ENCODE measurements at places on chromosomes 6 and 20.

DNA sequence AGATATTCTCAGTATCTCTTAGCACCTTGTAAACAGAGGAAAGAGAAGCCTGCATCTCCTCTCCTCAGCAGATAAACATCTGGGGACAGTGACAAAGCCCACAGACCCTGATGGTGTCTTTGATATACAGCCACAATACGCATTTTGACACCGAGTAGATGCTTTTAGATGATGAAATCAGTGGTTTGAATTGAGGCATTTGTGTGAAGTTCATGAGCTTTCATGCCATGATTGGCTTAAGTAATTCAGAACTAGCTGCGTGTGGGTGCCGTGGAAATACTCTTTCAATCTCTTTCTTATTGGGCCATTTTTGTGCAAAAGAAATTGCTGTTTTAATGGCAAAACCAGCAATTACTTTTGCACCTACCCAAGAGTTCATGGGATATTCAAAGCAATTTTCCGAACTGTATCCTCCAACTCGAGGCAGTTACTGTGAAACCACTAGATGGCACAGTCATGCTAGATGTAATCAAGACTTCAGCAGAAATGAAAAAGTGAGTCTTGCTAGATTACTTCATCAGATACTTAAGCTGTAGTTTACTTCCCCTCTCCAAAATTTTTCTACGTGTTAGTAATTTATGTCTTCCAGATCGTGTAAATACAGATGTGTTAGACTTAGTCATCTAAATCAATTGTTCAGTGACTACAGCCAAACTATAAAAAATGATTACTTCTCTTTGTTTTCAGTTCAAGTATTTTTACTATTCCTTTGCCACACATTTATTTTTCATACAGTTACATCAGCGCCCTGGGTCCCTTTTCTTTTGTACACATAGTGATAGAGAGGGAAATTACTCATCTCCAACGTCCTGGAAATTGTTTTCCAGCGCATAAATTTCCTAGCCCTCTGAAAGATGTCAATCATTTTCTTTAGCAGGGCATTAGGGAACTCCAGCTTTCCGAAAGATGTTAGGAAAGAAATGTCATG lies 49.4 kb downstream of the IYD start:
- no peak for DNase-seq

DNA sequence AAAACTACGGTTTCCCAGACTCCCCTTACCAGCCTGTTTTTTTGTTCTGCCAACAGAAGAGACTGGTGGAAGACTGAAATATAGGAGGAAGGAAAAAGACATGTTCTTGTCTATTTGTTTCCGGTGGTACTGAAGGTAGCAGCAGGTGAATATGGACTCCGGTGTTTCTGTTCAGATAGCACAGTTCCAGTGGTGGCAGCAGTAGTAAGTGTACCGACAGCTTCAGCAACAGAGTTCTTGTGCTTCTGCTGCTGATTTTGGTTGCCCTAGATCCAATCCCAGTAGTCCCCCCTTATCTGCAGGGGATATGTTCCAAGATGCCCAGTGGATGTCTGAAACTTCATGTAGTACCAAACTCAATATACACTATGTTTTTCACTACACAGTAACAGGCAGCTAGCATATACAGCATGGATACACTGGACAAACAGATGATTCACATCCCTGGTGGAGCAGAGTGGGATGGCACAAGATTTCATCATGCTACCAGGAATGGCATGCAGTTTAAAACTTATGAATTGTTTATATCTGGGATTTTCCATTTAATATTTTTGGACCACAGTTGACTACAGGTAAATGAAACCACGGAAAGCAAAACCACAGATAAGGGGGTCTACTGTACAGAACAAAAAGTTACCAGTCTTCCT lies 301.8 kb downstream of the BTBD9 start:
- no peak for DNase-seq

DNA sequence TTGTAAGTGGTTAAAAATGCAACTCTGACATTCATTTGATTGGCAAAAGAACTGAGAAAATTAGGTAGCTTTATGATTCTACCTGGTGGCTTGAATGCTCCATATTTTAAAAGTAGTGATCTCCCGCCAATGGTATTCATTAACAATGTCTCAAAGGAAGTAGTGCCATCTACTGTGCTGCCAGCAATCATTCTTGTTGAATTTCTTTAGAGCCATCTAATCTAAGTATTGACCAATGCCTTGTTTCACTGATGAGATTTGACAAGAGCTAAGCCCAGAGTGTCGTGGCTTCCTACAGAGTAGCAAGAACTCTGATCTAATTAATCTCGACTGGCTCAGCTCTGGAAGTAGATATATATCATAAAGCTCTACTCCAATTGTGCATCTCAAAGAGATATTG lies 696.7 kb downstream of the C6orf118 start:
- no peak for DNase-seq

DNA sequence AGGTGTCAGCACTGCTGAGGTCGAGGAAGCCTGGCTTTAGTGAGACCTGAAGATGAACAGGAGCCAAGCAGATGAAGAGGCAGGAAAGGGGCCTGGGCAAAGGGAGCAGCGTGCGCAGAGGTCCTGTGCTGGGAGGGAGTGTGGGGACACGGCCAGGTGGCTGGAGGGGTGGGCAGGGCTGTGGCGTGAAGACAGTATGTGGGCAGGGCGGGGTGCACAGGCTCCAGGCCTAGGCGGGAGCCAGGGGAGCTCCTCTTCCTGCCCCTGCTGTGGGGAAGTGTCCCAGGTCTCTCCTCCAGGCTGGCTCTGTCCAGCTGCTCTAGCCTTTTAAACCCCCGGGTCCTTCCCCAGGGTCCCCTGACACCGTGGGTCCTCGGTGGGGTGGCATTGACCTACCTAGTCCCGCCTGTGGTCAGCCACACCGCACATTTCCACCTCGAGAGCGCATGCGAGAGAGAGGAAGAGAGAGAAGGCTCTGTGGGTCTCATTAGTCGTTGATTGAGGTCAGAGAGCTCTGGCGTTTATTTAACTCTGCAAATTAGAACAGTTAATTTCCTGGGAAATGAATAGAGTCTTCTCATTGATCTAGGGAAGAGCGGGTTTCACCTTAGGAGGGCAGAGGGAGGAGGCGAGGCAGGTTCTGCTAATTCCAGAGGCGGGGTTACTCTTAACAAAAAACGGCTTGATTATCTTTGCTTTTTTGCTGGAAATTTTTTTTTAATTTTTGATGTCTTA lies 68.8 kb downstream of the CDH4 start:
- DNase-seq = no peak

- DNase-seq = no peak
Observed at GRCh38 chr6:123802351-123802696, 1.3 kb upstream of the NKAIN2 start.

DNA sequence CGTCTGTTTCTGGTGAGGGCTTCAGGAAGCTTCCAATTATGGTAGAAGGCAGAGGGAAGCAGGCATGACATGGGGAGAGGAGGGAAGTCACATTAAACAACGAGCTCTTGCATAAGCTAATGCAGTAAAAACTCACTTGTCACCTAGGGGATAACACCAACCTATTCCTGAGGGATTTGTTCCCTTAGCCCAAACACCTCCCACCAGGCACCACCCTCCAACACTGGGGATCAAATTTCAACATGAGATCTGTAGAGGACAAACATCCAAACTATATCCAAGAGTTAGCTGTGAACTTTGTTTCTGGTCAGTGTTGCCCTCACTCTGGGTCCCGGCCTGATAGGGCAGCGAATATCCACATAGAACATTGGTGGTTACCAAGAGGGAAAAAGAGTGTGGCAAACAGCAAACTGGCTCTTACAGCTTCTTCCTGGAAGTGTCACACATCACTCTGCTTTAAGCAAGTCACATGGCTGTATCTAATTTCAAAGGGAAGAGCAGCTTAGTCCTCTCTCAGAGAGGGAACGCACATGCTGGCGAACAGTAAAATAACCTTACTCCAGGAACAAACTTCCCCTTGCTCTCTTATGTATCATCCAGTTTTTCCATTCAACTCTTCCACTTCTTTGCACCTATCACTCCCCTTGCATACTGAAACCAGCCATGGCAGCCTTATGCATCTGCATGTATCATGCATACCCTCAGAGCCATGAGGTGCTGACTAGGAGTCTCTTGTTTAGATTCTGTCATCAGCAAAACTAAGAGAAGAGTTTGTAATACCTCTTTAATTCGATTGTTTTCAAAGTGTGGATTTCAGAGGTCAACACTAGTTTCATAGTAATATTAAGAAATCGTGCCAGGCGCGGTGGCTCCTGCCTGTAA lies 4.8 kb upstream of the MOCS1 start:
- DNase-seq = no peak

DNA sequence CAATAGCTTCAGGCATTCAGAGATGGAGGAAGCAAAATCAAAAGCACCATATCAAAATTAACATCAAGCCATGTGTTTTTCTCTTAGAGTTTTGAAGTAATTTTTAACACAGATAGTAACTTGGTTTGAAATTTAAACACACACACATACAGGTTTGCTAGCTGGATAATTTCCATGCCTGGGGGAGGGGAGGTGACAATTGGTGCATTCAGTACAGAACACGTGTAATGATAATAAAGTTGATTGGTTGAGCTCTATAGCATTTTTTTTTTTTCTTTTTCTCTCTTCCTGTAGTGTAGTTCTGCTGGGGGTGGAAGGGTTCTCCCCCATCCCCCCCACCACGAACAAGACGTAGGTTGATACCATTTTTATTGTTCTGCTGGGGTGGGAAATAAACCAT lies 564.8 kb downstream of the LMBRD1 start:
- DNase-seq = no peak

GRCh38 chr20:10581823-10582222 lies 92.0 kb downstream of the JAG1 start:
- no peak for DNase-seq

GRCh38 chr6:63272397-63272796 lies 47.4 kb downstream of the LGSN start:
- DNase-seq = no peak

All from T-helper 17 cell (primary cell).